ENCODE measurements at places on chromosomes 12 and 14.

- DNase-seq: peak; percentile 39
Measured at GRCh38 chr12:8860165-8860961, 37.9 kb downstream of the A2ML1 start.

DNA sequence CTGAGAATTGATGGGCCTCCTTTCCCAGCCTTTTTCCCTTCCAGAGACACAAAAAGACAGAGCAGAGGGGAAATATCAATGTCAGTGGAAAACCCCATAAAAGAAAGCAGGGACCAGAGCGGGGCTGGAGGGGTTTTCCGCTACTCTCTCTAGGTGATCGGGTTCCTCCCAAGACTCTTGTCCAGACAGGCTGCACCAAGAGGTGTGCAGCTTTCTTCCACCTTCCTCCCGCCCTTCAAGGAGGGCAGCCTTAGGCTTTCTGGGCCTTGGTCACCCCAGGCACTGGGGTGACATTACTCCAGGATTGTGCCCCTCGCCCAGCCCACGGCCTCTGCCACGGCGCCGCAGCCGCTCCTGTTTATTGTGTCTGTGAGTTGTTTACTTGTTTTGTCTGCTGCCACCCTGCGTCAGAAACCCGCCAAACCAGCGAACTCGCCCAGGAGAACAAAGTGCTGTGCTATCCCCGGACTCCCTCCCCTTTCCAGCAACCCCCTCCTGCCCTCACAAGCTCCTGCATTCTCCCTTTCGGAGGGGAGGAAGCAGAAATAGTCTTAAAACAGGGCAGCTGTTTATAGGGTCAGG lies 6.7 kb upstream of the HOXC6 start:
- no peak for DNase-seq

DNA sequence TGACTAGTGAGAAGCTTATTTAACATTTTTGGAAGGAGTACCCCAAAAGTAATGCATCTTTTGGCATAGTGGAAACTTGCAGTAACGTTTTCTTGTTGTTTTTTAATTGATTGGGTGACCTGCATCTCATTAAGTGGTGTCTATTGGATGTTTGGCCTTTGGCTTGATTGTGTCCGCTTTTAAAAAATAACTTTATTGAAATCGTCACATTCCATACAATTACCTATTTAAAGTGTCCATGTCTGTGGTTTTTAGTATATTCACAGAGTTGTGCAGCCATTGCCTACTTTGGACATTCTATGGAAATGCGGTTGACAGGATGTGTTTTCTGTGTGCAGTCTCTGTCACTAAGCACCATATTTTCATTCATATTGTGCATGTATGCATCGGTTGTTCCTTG lies 46.3 kb downstream of the TRAF3 start:
- no peak for DNase-seq

DNA sequence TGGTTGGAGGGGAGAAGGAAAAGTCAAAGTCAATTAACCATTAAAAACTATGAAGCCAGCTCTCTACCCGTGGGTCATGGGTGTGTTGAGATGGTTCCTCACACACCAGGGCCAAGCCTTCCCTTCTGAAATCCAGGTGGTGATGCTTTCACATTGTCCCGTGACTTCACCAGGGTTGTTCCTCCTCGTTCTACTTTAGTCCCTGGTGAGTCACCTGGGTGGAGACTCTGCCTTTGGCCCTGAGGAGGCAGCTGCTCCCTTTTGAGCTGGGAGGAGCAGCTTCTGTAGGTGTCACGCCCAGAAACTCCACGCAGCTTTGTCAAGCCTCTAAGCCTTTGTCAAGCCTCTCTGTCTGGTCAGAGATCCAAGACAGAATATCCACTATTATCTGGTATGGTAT lies 348.3 kb downstream of the BMP4 start:
- DNase-seq: no peak

DNA sequence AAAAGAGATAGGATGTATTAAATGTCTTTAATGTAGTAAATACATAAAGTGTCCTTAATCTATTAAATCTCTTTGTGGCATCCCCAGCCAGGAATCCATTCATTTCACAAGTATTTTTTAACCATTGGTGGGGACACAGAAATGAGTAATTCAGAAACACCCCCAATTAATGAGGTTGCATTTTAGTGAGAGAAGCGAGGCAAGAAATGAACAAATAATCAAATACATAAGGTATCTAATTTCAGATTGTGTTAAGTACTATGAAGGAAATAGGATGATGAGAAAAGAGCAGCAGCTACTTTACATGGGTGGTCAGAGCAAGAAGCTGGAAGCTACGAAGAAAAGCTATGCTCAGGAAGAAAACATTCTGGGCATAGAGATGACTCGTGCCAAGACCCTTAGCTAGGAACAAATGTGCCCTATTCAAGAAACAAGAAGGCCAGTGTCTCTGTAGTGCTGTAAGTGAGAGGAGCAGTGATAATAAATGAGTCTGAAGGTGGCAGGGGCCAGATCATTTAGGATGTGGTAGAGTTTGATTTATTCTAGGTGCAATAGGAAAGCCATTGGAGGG lies 60.5 kb upstream of the IGF1 start:
- DNase-seq: no peak

DNA sequence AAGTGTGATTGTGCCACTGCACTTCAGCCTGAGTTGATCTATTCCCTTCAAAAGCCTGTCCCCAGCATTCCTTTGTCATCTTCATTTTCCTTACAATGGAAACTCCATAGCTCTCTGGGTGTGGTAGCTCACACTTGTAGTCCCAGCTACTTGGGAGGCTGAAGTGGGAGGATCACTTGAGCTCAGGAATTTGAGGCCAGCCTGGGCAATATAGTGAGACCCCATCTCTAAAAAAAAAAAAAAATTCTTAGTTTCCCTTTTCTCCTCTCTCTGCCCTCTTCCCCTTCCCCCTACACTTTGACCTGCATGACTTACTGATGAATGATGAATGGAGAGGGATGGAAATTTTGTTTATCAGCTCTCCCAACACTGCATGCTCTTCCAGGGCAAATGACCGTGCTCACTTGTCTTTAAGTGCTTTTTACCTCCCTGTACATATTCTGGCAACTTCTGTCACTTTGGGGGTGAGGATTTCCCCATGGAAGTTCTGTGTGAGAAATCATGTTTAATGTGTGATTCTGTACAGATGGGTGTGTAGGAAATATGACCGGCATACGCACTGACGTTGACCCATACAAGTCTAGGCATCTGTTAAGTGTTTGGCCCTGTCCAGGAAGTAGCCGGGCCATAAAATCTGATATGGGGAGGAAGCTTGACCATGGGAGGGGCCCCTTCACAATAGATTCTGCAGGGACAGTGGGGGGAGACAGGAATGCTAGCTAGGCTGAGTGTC lies 65.4 kb downstream of the ZFP36L1 start:
- DNase-seq: no peak

DNA sequence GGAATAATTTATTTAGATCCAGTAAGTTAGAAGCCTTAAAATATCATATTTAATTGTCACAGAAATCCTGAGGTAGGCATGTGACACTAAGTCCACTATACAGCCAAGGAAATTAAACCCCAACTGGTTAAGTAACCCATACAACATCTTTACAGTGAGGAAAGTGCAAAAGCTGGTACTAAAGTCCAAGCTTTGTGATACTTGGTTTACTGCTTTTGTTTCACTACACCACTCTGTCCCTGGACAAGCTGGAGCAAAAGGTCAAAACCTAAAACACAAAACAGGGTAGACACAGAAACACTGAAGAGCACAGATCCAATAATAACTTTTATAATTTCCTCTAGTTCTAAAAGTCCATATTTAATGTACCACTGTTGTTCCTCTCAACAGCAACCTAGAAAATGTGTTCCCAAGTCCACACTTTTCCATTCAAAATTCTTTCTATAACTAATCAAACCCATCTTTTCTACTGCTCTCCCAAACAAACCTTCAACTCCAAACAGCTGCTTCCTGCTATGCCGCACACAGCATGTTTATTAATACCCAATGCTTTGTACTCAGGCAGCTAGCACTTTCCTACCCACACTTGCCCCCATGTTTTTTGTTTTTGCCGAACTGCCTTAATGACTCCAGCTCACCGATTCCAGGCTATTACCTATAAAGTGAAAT lies 90.9 kb downstream of the MED13L start:
- no peak for DNase-seq

- no peak for DNase-seq
Measured at GRCh38 chr12:28176295-28176694, 14.0 kb upstream of the CCDC91 start.

- peak; percentile 72 for DNase-seq
Measured at GRCh38 chr12:72836194-72836593, 564.0 kb downstream of the TRHDE start.

DNA sequence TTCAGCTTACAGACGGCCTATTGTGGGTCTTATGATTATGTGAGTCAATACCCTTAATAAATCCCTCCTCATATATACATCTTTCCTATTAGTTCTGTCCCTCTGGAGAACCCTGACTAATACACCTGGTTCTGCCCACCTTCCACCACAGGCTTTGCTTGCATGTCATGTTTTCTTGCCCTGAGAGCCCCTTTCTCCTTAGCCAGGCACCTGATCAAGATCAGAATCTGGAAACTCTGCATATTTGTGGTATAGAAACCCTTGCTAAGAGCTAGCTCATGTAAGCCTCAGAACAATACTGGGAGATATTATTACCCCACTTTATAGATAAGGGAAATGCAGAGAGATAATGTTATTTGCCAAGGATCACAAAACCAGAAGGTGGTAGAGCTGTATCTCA lies 52.9 kb upstream of the JDP2 start:
- no peak for DNase-seq

DNA sequence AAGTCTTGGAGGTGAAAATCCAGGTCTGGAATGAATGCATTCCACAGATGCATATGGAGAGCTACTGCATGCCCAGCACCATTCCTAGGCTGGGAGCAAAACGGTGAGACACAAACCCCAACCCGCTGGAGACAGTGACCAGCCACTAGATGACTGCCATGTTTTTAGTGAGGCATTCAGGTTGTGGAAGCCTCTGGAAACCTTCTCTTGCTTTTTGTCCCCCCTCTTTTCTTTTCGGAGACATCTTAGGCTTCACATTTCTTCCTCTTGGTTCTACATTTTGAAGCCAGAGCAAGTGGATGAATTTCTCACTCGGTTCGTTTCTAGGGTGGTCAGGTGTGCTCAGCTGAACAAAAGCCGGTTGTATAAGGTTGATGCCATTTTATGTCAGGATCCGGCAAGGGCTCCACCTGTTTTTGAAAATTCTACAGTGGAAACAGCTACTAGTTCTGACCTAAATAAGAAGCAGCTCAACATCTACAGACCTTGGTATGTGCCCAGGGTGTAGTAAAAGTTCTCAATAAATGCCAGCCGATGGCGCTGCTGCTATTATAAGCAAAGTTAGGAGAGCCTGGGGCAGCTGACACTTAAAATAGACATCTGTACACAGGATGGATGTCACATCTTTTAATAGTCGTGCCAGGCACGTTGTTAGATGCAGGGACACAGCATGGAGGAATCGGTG lies 1.8 kb upstream of the ZNF839 start:
- DNase-seq: peak; percentile 93

GRCh38 chr14:69574263-69574953 lies at the start of gene CCDC177:
CCDC177 (minus strand) TSS chr14:69574871; CDS start chr14:69573622, 1,249 bp downstream.
- peak; percentile 92 for DNase-seq

DNA sequence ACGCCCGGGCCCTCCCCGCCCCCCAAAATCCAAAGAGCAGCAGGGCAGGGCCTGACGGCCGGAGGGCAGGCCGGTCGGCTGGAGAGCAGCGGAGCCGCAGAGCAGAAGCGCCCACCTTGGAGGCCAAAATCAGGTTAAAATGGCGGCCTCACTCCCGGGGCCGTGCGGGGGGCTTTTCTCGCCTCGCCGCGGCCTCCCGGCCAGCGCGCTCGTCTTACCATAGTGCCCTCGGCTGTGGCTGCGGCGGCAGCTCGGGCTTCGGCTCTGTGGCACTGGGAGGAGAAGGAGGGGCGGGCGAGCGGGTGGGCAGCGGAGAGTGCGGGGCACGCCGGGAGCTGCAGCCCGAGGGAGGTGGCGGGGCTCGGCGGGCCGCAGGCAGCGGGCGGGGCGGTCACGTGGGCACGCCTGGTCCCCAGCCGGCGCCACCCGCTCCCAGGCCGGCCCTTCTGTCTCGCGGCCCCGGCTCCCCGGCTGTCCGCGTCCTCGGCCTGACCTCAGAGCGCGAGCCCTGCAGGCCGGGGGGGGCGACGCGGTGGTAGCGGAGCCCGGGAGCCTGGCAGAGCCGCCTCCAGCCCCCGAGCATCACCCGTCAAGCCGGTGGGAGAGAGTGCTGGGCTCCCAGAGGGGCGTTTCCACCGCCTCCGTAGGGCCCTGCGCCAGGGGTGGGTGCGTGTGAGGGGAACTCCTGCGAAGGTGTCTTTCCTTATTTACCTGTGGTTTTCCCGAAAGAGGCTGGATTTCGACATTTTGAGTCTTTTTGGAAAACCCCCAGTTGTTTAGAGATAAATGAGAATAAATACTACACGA lies at the start of gene CFL2:
Gene CFL2 (minus strand): TSS at position 274 of the 807 bp plus-strand sequence. CDS start 53 bp downstream, at position 221.
- DNase-seq: peak; percentile 92

DNA sequence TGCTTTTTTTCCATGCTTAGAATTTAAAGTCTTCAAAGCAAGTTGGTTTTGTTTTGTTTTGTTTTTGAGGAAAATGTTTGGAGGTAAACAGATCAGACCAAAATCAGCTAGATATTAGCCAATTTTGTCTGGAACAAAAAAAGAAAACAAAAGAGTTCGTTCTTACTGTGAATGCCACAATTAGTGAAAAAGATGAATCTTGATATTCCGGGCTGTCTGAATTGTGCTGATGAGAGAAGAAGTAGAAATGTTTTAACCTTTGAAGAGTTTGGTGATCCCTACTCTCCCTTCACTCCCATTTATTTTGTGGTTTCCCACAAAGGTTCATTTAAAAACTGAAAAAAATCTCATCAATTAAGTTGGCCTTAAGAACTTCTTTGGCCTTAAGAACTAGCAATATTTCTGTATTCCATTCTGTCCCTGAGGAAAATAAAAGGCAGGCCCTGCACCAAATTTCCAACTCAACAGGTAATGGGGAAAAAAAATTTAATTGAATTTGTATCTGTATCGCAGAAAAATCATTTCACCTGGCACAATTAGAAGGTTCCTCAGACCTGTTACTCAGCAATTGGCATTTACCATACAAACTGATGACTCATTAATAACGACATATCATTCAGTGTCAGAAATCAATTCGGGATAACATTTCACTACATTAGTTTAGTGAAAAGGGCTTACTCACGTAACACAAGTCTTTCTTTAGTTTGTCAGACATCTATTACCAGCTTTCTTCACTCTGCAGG lies 562 bp upstream of the GLIPR1L2 start:
- DNase-seq: no peak

- no peak for DNase-seq
Measured at GRCh38 chr12:95529693-95530225, 21.5 kb downstream of the USP44 start.

DNA sequence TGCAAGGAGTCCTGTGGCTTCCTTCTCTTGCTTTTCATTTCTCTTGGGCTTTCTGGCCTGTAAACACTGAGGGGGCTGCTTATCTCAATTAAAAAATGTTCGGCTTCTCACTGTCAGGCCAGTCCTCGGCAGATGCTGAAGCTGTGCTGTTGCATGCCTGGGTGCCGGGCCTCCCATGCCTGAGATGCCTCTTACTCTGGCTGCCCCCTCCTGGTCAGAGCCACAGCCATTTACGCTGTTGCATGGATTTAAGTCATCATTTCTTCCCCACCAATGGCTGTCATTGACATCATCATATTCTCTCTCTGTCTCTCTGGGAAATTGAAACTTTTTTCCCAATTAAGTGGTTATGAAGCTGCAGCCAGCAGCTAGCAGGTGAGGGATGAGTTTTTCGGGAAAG lies 53.7 kb downstream of the FOXN4 start:
- peak; percentile 53 for DNase-seq

- no peak for DNase-seq
Measured at GRCh38 chr12:132441871-132442863, 47.8 kb upstream of the FBRSL1 start.
